CD4-positive, alpha-beta T cell treated with Interleukin-10 for 1 hour (primary cell): ENCODE measurements at places on chromosomes 5 and 9.

GRCh38 chr5:168202996-168203395, 88.4 kb upstream of the WWC1 start:
- DNase-seq = no peak

DNA sequence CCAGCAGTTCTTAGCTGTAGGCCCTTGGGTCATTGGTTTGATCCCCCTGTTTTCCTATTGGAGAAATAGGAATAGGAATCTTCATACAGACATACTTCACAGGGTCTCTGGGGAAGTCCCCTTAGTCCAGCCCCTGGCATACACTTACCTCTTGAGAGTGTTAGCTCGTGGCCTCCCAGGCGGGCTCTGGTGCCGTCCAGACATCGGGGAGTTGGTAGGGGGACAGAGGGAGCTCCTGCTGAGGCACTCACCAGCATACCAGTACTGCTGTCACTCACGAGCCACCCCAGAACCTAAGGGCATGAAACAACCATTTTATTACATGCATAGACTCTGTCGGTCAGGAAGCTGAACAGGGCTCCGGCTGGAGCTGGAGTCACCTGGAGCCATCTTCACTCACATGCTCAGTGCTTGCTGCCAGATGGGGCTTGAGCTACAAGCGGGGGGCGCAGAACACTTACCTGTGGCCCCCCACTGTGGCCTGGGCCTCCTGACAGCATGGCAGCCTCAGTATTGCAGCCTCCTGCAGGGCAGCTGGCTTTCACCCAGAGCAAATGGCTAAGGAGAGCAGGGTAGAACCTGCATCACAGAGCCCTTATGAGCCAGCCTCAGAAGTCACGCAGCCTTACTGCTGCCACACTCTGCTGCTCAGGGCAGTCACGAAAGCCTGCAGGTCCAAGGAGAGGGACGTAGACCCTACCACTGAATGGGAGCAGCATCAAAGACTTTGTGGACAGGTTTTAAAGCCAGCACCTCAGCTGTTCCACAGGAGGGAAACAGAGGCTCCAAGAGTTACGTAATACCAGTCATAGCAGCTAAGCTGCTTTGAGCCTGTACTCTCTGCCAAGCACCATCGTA, 58.3 kb upstream of the ANGPTL2 start:
- no peak for DNase-seq

GRCh38 chr9:2299156-2299842, 284.2 kb downstream of the SMARCA2 start:
- DNase-seq = no peak

GRCh38 chr5:161765611-161766010, 80.1 kb downstream of the GABRA6 start:
- no peak for DNase-seq

GRCh38 chr5:77494935-77495334, 2.8 kb upstream of the WDR41 start:
- no peak for DNase-seq

- no peak for DNase-seq
Measured at GRCh38 chr9:124354346-124355038, 60.8 kb downstream of the PSMB7 start.
